ENCODE measurements at places on chromosomes 12 and 14.

DNA sequence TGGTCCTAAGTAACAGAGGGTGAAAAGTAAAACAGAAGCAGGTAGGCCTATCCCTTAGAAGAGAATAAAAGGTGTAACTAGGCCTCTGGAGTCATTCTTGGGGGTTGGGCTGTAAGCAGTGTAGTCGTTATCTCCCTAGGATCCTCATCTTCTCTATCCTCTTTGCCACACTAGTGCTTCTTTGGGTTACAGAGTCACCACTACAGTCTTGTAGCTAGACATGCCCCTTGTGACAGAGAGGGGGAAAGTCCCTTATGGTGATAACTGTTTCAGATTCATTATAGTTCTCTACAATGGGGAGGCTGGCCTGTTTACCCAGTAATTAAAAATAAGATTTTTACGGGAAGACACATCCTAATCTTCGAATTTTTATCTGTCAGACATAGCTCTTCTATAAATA is 16.4 kb upstream of the SRP54 start:
- no peak for DNase-seq

DNA sequence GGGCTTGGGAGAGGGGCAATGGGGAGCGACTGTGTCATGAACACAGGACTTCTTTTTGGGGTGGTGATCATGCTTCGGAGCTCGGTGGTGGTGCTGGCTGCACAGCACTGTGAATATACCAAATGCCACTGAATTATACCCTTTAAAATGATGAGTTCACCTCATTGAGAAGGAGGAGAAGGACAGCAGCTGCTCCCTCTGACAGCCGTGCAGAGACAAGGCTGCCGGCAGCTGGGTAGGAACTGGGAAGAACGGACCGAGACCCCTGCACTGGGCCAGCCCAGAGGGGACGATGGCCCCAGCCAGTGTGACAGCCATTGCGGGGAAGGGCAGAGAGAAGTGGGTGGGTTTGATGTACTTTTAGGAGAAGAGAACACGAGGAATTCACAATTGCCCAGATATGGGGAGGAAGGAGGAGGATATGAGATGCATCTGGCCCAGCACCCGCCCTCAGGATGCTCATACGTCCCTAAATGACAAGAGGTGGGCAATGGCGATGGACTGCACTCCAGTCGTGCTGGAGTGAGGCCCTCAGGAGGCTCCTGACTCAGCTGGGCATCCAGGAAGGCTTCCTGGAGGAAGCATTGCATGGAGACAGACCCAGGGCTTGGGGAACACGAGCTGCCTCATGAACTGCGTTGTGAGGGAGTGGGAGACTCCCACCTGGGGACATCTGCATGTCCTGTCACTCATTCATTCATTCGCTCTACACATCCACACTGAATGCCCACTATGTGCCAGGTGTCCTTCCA is 64.3 kb upstream of the C14orf180 start:
- no peak for DNase-seq

- DNase-seq: no peak
Observed at GRCh38 chr14:37606678-37607077, 11.2 kb downstream of the TTC6 start.

DNA sequence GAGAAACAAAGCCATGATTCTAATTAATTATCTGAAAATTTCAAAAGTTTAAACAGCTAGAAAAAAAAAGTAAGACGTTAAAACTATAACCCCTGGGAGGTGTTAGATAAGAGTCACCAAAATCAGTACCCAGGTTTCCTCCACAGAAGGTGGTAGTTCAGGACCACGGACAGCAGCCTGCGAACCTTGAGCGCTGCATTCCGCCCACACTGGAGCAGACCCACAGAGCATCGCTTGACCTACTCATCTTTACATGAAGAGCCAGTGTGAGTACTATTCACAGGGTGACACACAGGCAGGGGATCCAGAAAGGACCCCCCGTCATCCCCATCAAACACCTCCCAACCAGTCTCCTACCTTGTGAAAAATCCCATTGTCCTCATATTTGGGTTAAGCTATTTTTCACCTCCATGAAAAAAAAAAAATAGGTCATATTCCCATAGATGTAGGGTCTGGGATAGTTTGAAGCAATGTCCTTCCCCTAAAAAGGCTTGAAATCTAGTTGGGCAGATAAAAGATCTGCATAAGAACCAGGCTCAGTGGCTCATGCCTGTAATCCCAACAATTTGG is 8.8 kb upstream of the CHGA start:
- DNase-seq: no peak

GRCh38 chr14:51568366-51568765 is 83.3 kb upstream of the FRMD6 start:
- DNase-seq: no peak

DNA sequence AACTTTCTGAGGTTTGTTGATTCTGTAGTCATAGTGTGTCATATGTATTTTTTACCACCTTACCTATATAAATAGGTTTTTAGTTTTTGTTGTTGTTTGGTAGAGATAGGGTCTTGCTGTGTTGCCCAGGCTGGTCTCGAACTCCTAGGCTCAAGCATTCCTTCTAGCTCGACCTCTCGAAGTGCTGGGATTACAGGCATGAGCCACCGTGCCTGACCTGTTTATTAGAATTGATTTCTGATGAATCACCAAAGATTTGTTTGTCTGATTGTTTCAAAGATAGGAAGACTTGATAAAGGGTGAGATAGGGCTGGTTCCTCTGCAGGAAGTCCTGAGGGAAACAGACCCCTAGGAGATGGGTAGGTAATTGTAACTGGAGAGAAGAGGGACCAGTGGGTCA is 481.6 kb downstream of the PCNX1 start:
- no peak for DNase-seq

- DNase-seq: no peak
Observed at GRCh38 chr12:6376870-6377666, 1.7 kb upstream of the SCNN1A start.

DNA sequence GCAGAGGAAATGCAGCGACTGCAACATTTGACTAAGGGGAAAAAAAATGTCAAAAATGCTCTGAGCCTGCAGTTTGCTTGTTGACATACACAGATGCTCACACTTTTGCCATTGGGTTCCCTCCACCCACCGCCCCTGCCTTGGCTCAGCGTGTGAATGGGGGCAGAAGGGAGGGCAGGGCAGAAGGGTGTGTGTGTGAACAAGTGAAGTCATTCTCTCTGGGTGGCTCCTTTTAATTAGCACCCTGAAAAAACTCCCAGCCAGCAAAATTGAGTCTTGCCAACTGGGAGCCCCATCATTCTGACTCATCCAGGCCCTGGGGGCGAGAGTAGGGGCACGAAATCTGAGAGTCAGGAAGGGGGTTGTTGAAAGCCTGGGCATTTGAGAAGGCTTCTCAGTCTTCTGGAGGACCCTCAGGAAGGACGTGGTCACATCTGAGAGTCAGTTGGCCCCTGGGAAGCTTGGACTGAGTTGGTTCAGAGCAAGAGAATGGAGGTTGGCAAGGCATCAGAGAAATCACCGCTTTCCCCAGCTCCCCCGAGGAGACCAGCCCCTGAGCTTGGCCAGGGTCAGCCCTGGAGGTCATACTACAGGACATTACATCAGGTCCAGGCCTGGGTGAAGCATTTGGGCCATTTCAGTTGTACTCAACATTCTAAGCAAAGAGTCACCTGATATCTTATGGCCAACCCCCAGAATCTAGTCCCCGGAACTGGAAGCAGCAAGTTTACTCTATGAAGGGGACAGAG is 22.7 kb upstream of the KRT78 start:
- DNase-seq: no peak

DNA sequence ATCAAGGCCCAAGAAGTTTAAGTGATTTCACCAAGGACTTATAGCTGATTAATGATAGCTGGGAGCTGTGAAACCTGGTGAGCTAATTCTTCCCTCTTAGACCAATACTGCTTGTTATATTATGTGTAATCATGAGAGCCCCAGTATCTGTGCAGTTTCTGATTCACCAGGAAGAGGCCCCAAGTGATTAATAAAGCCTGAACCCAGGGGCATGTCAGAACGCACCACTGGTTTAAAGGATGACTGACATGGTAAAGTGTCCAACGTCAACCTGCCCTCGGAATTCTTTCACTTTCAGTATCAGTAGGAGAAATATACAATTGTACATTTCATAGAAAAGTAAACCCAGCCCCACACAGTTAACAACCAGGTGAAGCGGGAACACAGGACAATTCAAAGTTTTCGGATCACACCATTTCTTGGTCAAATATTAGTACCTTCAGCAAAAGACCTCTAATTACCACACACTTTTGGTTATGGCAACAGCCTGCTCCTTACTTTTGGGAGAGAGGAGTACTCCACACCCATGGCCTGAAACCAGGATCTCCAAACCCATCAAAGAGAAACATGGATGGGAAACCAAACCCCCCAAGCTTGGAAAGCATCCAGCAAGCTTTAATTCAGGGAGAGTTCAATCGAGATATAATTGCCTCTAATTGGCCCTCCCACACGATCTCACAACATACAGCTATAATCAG is 28.5 kb downstream of the TMCC3 start:
- no peak for DNase-seq

GRCh38 chr12:51330186-51330585 is 6.2 kb upstream of the BIN2 start:
- DNase-seq: no peak

- DNase-seq: no peak
Observed at GRCh38 chr14:71056168-71056567, 148.9 kb downstream of the PCNX1 start.

DNA sequence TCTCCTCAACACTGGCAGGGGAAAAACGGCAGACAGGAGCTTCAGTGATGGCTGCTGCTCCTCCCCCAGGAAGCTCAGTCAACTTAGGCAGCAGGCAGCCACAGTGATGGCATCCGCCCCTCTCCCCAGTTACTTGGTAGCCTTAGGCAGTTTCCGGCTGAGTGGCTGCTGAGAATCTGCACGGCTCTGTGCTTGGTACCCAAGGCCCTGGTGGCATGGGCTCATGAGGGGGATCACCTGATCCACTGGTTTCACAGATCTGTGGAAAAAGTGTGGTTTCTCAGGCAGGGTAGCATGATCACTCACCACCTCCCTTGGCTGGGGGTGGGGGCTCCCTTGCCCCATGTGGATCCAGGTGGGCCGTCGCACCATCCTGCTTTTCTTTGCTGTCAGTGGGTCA is 244.6 kb upstream of the MDGA2 start:
- DNase-seq: no peak

DNA sequence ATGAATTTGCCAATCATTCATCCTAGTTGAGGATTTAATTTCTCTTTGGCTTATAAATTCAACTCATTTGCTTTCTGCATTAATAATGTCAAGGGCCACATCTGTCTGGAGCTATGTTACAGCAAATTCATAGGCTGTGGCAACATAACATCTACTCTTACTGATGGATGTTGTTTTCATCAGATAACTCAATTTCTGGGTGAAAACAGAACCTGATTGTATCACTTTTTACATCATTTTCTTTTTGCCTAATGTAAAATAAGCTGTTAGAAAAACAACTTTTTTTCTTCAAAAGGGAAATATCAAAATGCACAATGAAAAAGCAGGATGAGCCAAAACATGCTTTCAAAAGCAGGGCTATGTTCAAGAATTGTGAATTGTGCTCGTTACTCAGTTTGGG is 73.3 kb downstream of the HELB start:
- DNase-seq: no peak

DNA sequence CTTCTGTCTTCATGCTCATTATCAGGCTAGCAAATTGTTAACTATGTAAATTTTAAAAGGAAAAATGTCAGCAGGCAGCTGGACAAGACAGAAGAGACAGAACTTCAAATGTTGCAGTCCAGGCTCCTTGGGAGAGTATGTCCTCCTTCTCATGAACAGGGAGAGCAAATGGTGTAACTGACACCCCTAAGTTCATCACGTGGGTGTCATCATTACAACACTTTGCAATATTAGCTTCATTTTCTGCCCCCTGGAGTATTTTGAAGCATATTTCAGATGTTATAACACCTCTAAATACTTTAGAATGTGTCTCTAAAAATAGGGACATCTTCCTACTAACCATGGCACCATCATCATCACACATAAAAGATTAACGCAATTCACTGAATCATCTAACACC is 62.1 kb downstream of the ZNF664 start:
- no peak for DNase-seq

DNA sequence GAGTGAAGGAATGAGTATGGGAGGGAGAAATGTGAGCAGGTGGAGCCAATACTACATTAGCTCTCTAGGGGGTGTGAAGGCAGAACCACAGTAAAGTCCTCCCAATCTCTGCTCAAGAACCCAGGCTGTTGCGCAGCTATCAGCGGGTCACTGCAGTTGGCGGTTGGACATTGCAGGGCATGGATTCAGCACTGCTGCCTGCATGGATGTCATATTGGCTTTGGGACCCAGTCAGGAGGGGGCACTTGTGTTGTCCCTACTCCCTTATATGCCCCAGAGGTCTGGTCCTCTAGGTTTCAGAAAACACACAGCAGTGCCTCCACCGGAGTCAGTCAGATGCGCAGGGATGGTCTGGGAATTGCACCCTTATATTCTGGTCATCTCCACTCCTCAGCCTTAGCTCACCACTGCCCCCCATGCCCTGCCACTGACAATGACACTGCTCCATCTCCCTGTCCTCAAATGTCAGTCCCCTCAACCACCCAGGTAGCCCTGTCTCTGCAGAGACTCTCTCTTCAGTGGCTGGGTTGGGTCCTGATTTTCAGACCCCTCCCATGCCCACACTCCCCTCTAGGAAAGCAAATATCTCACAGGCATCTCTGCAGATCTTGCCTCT is 9.6 kb downstream of the ZDHHC22 start:
- peak; percentile 36 for DNase-seq
